CD4-positive, alpha-beta T cell treated with Interferon gamma for 1 hour (primary cell): ENCODE measurements at places on chromosomes 1 and 21.

- no peak for DNase-seq
Measured at GRCh38 chr21:32499249-32500055, 85.9 kb downstream of the TCP10L start.

DNA sequence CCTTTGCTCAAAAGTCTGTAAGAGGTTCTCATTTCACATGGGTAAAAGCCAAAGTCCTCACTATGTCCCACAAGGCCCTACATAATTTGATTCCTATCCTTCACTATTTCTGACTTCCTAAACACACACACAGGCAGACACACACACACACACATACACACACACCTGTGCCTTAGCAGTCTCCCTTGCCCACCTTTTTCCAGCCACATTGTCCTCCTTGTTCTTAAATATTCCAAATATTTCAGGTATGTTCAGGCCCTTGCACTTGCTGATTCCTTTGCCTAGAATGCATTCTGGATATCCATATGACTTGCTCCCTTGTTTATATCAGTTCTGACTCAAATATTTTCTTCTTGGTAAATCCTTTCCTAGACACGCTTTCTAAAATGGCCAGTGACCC, 54.6 kb downstream of the NTNG1 start:
- no peak for DNase-seq

DNA sequence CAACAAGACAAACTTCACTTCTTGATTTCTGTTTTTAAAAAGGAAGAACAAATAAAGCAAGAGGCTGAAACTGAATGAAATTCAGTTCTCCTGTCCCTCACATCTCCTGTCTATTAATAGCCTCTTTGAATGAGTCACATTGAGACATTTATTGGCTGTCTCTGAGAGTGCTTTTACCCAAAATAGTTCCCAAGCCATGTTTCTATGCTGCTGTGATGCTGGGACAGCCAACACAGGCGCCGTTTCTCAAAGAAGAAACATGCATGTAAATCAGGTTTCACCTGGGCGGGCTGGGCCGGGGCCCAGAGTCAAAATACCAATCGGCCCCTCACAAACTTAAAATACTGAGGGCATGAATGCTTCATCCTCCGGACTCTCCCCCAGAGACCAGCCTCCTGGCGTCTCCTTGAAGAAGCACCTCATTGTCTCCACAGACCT, 105.2 kb downstream of the EDEM3 start:
- DNase-seq = no peak

DNA sequence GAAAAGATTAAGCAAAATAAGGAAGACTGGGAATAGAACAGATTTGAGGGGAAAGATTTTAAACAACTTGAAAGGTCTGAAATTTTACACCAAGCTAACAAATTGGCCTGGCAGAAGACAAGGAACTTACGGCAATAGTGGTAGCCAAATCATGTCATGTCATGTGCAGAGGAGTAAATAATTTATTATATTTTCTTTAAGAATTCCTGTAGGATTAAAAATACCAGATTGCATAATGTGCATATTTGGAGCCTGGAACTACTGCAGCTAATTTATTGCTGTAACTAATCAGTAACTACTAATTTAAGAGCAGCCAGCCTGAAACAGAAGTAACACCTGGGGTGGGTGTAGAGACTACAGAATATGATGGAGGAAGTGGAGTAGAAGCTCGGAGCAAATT, 334.3 kb downstream of the TGFB2 start:
- no peak for DNase-seq

DNA sequence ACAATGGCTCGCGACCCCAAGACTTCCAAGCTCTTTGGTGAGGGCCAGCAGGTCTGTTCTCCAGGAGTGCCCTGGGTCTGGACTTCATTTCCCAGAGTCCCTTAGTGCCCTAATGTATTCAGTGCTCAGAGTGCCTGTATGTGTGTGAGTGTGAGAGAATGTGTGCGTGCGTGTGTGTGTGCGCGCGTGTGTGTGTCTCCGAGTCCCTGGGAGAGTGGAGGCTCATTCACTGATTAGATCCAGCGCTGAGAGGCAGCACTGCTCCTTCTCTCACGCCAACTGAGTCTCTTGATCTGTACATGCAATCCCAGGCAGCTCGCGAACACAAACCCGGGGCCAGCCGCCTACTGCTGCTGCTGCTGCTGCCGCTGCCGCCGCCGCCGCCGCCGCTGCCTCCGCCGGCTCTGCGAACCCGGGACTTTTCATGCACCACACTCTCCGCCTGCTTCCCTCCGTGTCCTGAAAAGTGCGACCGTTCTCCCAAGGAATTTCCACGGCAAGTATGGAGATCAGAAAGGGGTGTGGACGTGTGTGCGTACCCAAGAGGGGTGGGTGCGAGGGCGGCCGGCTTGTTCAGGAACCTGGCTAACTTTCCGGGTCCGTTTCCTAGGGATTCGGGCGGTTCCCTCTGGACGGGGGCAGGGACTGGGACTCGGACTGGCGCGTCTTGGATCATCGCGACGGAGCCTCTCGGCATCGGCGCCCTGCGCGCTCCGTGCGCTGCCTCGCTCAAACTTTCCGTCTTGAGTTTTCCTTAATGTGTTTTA, at the start of gene RNF220:
Gene RNF220 (plus strand): TSS at position 225 of the 767 bp plus-strand sequence.
- peak; percentile 39 for DNase-seq

GRCh38 chr1:245754463-245754961, 599.7 kb downstream of the KIF26B start:
- DNase-seq = no peak

GRCh38 chr1:229895605-229896004, 171.4 kb upstream of the GALNT2 start:
- no peak for DNase-seq

DNA sequence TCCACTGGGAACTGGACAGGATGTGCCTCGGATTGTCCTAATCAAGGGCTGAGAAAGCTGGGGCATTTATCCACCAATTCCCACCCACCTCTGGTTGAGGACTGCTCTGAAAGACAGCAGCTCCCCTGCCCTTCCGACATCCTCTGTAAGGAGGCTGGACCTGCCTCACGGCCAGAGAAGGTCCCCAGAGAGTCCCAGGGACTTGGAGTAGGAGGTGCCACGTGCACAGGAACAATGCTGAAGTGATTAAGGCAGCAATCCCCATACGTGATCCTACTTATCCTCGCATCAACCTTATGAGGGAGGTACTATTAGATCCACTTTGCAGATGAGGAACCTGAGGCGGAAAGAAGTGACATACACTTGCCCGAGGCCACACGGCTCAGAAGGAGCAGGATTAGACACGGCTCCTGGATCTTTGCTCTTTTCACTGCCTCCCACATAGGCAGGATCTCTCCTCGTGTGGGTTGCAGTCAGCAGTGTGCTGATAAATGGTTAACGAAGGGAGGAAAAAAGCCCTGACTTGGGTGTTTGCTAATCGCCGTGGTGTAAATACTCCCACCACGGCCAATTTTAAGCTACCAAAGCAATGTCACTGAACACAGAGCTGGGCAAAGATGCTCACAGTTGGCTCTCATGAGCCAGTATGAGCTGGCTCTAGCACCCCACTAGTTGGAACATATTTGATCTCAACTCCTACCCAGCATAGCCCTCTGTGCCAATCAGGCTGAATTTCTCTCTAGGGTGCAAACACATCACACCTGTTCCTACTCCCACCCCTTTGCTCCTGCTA, 18.6 kb upstream of the LDLRAP1 start:
- DNase-seq = no peak

- DNase-seq = no peak
Measured at GRCh38 chr1:101993710-101994109, 3.0 kb downstream of the OLFM3 start.

DNA sequence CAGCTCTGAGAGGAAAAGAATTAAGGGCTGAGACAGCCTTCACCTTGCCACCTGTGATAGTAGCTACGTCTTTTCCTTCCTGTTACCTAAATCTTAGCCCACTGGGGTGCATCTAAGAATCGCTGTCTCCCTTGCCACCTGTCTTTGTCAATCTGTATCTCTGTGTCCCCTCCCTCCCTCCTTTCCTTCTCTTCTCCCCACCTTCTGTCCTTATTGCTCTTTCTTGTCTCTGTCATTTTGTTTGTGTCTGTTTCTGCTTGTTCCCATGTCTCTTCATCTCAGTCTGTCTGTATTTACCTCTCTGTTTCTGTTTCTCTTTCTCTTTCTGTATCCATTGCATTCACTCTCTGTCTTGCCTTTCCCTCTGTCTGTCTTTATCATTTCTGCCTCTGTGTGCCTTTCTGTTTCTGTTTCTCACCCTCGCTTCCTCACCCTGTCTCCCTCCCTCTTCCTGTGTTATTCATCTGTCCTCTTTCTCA, 30.2 kb downstream of the SLC22A15 start:
- DNase-seq = no peak

DNA sequence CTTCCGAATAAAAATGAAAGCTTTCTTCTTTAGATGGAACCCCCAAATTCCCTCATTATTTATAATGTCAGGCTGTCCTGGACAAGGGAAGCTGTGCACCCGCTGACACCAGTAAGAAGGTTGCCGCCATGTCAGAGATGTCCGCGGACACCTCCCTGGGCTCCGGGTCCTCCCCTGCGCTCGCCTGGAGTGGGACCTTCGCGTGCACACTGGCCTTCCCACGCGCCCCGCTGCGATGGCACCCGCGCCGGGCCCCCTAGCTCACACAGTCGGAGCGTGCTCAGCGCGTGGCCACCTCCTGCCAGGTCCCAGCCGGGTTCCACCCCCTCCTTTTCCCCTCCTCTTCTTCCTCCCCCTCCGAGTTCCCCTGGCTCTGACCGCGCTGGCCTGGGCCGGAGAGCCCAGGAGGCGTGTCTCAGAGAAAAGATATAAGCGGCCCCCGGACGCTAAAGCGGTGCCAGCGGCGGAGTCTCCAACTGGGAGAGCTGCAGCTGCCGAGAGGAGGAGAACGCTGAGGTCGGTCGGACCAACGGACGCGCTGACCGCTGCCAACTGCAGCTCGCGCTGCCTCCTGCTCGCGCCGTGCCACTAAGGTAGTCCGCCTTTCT, at the start of gene G0S2:
Gene G0S2 (plus strand): TSS at position 456 of the 608 bp plus-strand sequence. CDS start 273 bp downstream, outside the sequence.
- DNase-seq = peak; percentile 74

DNA sequence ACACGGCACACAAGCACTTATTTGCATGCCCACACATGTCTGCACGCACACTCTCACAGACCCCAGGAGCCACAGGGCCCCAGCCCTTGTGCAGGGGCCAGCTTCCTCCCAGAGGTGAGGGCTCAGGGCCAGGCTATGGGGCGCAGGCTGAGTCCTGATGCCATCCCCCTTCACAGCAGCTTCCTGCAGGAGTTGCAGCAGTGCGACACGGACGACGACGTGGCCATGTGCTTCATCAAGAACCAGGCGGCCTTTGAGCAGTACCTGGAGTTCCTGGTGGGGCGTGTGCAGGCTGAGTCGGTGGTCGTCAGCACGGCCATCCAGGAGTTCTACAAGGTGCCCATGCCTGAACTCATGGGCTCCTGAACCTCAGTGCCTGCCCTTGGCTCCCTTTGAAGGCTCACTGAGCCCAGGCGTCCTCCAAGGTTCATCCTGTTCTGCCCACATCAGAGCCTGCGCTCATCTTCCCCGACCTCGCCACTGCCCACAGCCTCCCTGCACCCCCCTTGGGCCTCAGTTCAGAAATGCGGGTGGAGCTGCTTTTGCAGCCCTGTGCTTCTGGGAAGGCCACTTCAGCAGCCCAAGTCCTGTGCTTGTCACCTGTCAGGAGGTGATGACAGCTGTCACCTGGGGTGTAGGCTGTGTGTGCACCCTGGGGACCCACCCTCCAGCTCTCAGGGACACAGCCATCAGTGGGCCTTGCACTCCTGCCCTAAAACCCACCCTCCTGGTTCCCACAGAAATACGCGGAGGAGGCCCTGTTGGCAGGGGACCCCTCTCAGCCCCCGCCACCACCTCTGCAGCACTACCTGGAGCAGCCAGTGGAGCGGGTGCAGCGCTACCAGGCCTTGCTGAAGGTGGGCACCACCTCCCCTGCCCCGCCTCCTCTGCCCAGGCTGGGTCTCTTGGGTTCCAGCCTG, 66.6 kb downstream of the TRIM11 start:
- DNase-seq = no peak

GRCh38 chr1:156964441-156964840, 44.0 kb downstream of the LRRC71 start:
- DNase-seq = no peak
